Fibroblast of villous mesenchyme (primary cell): ENCODE measurements at places on chromosomes 2 and 18.

DNA sequence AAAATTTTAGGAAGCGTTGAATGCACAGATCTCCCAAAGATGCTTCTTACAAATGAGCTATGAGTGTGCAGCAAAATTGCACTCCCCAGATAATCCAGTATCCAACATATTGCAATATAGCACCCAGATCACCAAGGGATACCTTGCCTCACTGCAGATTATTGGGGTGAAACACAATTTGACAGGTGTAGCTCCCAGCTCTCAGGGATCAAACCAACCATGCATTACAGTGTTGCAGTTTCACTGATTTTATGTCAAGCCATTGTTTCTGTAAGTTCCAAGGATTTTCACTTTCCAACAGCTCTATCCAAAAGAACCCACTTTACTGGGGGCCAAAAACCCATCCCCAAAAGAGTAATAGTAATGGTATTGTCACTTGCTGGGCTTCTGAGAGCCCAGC lies 10.8 kb upstream of the PRLH start:
- no peak for DNase-seq

DNA sequence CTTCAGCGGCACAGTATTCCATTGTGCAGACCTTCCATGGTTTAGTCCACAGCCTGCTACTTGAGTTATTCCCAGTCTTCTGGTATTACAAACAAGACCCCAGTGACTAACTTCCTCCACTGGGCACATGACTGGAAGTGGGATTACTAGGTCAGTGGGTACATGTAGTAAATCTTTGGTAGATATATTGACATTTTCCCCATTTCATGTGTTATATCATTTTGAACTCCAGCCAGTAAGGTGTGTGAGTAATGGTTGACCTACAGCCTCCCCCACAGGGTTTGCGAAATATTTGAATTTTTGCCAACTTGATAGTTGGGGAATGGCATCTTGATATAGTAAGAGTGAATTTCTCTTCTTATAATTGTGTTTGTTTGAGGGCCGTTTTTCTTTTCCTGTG lies 58.8 kb downstream of the RNF144A start:
- DNase-seq: no peak

DNA sequence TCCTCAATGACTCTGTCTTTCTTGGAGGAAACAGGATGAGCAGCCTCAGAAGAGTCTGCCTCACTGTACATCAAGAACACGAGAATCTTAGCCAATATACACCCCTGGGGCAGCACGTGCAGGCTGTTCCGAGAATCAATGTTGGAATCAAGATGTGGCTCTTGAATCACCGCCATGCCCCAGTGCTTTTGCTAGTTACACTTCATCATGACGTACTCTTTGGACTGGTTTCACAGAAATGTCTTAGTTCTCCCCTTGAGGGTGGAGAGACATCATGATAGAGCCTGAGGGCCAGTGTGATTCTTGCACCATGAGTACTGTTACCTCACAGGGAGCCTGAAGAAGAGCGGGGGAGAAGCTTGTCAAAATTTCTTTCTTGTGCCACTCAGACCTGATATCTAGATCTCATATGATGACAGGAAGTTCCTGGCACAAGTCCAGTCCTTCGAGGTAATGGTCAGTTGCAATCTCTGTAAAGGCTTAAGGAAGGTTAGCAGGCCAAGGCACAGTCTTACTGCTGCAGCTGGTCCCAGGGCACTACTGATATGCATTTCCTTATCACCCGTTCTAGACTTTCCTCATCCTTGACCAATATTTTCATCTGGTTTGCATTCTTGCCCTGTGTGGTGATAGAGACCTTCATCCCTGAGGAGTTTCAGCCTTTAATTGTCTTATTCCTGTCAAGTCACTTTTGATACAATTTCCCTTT lies 28.2 kb upstream of the STAT4 start:
- no peak for DNase-seq

DNA sequence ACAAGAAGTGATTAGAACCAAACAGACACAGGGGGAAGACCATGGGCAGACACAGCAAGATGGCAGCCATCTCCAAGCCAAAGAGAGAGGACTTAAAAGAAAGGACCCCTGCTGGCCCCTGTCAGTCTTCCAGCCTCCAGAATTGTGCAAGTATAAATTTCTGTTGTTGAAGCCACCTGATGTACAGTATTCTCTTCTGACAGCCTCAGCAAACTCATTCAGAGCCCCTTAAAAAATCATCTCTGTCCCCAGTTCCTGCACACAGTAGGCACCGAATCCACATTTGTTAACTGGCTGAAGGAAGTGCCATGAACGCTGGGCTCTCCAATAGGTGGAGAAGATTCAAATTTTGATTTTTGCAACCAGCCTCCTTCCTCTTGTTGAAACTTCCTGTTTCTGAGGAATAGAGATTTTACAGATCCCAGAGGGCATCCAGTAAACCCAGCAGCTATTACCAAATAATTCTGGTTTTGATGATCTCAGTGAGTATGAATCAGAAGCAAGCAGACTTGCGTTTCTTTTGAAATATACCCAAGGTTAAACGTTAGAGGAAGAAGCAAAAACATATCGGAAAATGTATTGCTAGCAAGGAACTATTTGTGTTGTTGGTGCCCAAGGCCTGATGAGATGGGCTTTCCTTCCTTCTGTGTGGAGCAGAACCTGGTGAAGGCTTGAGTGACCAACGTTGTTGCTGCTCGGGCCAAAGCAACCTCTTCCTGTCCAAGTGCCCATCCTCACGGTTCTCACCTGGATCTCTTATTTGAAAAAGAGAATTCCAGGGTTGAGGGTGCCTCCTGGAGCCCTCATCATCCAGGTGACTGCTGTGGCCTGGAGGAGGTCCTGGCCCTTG lies 47.7 kb upstream of the PLB1 start:
- peak; percentile 88 for DNase-seq

GRCh38 chr2:178891959-178892485 lies 84.8 kb upstream of the TTN start:
- DNase-seq: no peak

DNA sequence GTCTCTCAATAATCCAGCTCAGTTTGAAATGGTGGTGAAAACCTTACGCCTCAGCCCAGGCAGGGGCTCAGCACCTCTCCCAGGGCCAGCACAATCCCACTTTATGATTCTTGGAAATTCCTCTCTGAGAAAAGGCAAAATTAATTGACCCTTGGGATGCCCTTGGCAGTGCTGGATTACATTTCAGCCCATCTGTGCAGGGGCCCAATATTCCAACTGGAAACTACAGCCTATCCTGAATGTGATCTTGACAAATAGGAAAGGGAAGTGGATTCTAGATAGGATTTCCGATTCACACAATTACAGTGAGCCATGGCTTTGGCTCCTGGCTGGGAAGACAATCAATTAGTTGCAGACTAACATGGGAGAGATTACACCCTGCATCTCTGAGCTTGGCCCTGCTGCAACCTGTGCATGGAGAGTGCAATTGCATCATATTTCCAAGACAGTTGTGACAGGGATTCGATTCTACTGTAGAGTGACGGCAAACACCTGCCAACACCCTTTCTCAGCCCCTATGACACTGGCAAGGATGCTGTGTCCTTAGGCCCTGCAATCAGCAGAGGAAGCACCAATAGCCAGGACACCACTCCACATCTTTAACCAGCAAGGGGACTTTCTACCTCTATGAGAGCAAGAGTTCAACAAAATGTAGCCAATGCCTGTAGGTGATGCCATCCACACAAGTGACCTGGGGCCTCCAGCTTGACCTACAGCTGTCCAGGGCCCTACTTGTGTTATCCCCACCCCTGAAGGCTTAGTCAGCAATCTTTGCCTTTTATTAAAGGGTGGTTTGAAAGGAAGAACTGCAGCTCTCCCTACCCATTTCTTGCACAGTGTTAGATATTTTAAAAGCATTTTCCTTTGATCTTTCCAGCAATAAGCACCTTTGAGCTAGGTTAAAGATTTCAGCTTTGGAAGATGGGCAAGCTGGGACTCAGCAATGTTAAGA lies 187.2 kb upstream of the HS6ST1 start:
- no peak for DNase-seq

- no peak for DNase-seq
Measured at GRCh38 chr2:2662037-2662846, 331.2 kb upstream of the MYT1L start.

- no peak for DNase-seq
Measured at GRCh38 chr18:77495982-77496690, 246.5 kb downstream of the GALR1 start.

- no peak for DNase-seq
Measured at GRCh38 chr2:10245021-10245420, 57.7 kb upstream of the HPCAL1 start.

- DNase-seq: peak; percentile 89
Measured at GRCh38 chr2:172442072-172442895, 14.9 kb downstream of the ITGA6 start.

DNA sequence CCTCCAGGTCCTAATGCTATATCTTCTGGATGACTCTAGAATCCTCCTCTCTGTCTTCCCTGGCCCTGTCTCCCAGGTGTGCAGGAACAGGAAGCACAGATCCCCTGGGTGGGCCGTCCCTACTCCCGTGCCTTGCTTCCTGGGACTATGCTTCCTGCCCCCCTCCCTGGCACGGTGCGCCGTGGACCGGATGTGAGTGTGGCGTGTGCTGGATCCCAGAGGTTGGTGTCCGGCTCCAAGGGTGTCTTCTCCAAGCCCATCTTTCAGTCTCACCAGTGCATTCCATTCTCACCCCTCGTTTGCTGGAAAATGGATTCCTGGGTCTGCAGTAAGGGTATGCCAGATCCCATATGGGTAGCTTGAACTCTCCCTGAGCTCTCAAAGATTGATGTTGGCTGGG lies 144.4 kb upstream of the TWIST2 start:
- no peak for DNase-seq

- no peak for DNase-seq
Measured at GRCh38 chr18:37533647-37534584, 31.7 kb downstream of the CELF4 start.

GRCh38 chr2:198571393-198571792 lies 767.0 kb downstream of the PLCL1 start:
- no peak for DNase-seq

GRCh38 chr2:189268763-189269162 lies 89.2 kb upstream of the COL5A2 start:
- DNase-seq: peak; percentile 28

GRCh38 chr2:201414099-201415023 lies 36.9 kb downstream of the TRAK2 start:
- DNase-seq: no peak

DNA sequence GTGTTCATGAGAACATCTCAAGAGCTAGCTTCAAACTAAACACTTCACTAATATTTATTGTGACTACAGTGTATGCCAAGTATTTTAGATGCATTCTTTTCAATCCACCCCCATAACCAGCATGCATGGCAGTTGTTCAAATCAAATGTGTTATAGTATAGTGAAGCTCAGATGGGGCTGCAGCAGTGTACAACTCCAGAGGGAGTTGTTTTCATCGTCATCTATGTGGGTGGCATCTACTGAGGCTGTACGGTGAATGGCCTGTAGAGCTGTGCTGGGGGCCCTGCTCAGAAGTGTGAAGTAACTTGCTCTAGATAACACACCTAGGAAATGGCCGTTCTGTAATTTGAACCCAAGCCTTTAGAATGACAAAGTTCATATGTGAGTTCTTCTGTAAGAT lies 71.8 kb upstream of the LRATD1 start:
- no peak for DNase-seq

DNA sequence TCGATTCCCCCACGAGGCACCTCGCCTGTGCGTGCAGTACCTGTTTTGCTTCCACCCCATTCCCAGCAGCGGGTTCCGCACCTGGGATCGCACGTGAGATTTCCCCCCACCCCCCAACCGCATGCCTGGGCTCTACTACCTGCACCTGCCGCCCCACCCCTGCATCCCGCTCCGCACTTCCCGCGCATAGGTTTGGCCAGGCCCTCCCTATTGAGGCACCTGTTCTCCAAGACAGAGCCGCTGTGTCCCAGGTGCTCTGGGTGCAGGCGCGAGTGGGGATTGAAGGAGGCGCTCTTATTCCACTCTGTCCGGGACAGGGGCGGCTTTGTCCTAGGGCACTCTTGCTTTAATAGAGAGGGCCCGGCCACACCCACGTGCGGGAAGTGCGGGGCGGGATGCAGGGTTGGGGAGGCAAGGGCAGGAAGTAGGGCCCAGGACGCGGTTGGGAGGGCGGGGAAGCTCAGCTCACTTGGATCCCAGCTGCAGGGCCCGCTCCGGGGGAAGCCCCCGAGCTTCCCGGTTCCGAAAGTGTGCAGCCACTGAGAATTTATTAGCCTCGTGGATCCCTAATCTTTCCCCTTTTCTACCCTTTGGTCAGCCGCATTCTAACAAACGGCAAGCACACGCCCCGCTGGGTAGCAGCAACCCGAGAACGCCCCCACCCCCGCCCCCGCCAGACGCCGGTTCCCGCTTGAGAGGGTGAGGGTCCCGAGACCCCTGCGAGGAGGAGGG lies 670 bp upstream of the MOCOS start:
- DNase-seq: no peak

DNA sequence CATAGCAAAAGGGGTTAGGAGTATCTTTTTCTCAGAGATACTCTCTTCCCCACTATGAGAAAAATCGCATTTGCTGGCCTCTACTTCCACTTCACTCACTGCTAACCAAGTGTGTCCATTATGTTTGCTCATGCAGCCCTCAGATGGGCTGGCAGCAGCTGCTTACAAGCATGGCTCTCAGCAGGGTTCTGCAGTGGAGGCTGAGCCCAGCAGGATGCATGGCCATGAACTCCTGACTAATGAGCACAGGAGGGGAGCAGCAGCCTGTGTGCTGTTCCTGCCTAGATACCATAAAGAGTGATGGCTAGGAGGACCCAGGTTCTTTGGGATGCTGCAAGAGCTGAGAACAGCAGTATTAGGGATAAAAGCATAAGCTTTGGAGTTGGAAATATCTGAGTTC lies 316.9 kb upstream of the THSD7B start:
- DNase-seq: no peak

- DNase-seq: no peak
Measured at GRCh38 chr2:239671916-239672849, 271.4 kb upstream of the HDAC4 start.

- no peak for DNase-seq
Measured at GRCh38 chr2:200354833-200355751, 48.6 kb downstream of the SPATS2L start.

DNA sequence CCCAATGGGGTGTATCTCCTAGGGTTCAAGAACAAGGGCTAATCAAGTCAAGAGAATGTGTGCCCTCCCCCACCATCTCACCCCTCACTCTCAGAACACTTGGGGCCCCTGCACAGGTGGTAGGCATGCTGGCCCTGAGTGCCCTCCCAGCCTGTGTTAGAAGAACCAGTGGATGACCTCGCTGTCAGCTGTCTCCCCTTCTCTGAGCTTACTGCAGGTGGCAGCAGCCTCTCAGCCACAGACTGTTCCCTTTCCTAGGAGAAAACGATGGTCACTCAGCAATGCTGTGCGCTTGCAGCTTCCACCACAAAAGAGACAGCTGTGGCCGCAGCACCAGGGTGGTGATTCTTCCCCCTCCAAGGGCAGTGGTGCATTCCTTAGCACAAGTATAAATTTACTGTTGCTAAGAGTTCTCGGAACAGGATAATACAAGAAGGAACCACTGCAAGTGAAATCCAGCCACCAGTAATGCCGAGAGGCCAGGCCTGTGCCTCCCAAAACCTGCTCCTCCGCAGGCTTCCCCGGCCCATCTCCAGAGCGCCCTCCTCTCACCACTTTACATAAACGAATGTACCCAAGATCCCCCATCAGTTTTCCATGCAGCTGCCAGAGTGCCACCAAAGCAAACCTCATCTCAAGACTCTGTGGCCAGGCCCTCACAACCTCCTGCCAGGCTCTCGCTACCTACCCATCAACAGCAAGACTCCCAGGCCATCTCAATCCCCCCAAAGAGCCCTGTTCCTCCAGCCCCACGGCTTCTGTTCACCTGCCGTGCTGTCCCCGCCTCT lies 935 bp upstream of the RAMP1 start:
- peak; percentile 87 for DNase-seq

GRCh38 chr2:160477032-160477431 lies 16.6 kb downstream of the RBMS1 start:
- no peak for DNase-seq

- no peak for DNase-seq
Measured at GRCh38 chr18:36149514-36150289, 20.0 kb downstream of the ELP2 start.
